AG09319 (cell line): ENCODE measurements at places on chromosomes 7 and 10.

DNA sequence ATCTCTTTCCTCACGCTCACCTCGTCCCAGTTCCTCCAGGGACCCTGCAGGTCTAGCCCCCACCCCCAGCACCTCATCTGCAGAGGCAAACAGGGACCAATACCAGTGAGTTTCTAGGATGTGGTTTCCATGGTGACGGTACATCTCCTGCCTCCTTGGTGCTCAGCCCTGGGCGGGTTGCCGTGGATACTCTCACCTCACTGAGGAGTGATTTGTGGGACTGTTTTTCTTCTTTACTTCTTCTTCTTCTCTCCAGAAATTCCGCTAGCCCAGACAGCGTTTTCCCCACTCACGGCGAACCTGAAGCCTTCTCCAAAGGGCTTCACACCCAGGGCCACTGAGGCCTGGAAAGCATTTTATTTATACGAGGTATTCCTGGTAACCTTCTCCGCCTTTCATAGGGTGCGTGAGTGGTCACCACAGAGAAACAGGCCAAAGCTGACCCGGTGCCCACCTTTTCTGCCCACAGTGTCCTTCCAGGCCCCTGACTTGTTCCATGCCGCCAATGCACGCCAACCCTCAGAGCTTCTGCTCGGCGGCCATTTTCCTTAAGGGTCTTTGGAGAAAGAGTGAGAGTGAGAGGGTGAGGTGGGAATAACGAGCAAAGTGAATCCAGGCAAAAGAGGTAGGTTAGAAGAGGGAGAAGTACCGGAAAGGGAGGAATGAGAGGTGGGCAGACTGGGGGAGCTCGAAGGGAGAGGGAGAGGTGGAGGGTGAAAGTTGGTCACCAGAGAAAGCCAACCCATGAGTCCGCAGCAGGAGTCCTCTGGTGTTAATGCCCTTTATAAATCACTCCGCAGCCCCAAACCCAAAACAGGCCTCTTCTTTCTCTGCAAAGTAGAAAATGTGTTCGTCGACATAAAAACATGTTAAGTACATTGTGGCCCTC lies 15.5 kb downstream of the FAM241B start:
- DNase-seq = no peak

DNA sequence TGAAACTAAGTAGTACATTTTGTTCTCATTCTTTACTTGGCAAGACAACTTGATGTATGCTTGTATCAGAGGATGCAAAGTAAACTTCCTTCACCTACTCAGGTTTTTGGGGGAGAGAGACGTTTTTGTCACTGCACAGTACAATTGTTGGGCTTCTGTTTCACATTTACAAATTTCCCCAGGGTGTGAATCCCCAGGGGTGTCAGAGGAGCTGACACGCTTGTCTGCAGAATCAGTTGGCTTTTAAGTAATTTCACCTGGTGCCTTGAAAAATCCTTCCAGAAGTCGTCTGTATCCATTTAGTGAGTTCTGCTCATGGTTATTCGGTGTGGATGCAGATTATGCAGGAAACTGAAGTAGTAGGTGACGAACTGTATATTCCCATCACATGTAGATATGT lies 1227.7 kb upstream of the CELF2 start:
- no peak for DNase-seq

DNA sequence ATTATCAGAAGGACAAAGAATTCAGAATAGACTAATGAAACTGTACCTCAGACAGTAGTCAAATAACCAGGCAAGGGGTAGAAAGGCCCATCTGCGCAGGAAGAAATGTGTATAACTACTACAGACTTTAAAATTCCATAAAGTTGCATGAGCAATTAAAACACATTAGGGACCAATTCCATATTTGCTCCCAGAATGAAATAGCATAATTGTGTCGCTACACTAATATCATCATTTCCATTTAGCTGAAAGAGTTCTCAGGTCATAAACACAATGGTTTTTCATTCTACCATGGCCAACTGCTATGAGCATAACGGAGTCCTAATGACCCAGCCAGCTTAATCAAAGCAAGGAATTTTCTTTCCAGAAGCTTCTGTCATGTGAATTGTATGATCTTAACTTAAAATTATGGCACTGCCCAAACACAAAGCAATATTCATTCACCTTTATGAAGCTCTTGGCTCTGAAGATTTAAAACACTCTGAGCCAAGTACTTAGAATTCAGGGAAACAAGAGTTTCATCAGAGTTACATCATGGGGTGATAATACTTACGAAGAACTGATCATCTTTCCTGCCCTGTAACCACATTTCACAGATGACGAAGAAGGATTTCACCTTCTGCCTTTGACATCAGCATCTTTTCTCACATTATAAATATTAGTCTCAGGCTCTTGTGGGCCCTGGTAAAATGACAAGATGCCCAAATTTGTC lies 98.1 kb upstream of the DOCK1 start:
- no peak for DNase-seq

- no peak for DNase-seq
These were observed 312.8 kb upstream of the NFE2L3 start for GRCh38 chr7:25839084-25839769.

- no peak for DNase-seq
These were observed 191.9 kb downstream of the MDFIC start for GRCh38 chr7:115113776-115114175.

- no peak for DNase-seq
These were observed 316.9 kb upstream of the LRRN3 start for GRCh38 chr7:110774071-110774470.

DNA sequence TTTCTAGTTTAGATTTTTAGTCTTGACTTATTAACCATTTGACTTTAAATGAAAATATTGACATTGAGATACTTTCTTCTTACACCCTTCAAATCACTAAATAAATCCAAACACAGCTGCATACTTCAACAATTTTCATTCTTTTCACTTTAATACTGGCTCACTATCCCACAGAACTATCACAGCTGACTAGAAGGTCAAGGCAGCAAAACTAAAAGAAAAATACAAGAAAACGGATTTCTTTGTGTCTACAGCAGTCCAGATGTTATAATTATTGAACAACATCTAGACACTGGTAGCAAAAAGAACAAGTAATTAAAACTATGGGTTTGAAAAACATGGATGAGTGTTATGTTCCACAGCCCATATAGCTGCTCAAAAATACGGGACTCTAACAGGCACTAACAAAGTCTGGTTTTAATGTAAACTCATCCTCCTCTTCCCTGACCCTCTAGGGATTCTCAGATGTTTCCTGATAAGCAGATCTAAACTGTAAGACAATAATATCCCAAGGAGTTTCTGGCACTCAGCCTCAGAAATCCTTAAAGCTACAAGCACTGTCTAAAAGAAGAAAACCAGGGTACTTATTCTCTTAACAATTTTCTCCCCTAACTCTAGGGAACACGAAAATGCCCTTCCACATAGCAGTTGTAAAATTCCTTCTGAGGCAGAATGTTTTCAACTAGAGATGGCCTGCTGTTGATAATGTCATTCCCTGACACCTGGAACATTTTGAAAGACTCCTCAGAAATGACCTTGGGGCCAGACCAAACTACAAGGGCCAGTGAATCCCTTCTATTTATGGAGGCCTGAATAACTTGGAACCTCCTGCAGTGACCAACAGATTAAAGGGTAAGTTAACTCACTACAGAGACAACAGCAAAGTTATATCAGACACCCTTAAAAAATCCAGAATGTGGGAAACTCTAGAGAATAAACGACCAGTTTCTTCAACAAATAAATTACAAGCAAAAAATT lies 12.8 kb downstream of the DNMBP start:
- no peak for DNase-seq

DNA sequence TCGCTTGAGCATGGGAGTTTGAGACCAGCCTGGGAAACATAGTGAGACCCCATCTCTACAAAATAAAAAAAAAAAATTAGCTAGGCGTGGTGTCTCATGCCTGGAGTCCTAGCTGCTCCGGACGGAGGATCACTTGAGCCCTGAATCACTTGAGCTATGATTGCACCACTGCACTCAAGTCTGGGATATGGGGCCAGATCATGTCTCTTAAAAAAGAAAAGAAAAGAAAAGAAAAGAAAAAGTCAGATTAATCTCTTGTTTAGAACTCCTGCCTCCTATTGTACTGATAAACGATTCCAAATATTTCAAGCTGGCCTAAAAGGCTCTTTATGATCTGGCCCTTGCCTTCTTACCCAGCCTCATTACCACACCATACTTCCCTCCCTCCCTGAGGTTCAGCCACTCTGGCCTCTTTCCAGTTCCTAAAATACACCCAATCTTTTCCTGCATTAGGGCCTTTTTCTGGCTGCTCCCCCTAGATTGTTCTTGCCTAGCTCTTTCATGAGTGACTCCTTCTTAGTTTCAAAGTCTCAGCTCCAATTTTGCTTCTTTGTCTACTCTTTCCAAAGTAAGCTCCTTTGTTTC lies 41.7 kb downstream of the VCL start:
- DNase-seq = no peak

GRCh38 chr10:30422151-30422695 lies 11.8 kb upstream of the MAP3K8 start:
- DNase-seq = no peak

GRCh38 chr7:66779669-66780409 lies 39.3 kb downstream of the RABGEF1 start:
- DNase-seq = no peak

DNA sequence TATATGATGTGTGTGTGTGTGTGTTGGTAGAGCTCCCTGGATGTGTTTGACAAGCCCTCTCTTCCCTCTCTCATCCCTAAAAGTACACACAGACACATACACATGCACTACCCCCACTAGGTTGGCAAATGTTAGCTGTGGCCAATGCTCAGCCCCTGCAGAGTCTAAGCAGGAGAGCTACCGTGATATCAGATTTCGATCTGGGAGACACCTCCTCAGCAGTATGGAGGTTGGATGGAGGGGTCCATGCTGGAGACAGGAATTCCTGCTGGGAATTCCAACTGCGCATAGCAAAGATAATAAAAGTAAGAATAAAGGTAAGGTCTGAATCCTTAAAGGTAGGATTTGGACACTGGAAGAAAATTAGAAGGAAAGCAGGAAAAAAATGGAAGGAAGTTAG lies 85.7 kb downstream of the C10orf90 start:
- no peak for DNase-seq

DNA sequence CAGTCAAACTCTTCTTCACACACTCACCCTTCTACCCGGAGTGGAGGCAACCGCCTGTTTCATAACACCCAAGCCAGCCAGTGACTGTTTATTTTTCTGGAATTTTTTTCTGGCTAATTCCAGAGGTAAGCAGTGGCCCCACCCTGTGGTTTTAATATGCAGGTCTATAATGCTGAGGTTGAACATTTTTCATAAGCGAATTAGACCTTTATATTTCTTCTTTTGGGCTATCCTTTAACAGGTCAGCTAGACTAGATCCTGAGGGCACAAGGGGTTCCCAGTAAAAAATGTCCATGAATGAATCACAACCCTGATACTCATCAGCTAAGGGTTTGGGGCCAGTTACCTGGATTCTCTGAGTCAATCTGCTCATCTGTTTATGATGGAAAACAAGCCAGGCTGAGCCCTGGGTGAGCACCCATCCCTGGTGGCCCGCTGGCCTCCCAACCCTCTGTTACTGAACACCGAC lies 76.2 kb downstream of the GRB10 start:
- DNase-seq = no peak

DNA sequence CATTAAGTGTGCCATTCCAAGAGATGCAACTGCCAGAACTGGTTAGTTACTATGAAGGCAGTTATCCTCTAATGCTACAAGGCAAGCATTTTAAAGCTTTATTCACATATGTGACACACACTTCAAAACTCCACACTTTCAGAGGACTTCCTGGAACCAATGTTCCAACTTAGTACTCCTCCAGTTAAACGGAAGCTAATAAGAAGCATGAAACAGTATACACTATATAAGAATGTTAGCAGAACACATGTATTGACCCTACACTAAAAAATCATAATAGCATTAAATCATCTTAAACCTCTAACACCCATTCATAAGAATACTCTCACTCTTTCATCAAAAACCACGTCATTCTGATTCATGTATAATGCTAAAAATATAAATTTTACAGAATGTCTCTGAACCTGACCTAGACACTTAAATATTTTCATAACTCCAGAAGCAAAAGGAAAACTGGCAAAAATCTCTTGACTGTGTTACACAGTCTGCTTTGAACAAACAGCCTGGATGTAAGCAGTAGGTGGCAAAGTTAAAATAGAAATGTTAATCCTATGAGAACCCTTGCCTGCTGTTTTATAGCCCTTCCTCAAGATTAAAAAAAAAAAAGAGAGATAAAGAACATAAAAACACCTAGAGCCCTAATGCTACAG lies 135.0 kb downstream of the SEMA3C start:
- DNase-seq = no peak

DNA sequence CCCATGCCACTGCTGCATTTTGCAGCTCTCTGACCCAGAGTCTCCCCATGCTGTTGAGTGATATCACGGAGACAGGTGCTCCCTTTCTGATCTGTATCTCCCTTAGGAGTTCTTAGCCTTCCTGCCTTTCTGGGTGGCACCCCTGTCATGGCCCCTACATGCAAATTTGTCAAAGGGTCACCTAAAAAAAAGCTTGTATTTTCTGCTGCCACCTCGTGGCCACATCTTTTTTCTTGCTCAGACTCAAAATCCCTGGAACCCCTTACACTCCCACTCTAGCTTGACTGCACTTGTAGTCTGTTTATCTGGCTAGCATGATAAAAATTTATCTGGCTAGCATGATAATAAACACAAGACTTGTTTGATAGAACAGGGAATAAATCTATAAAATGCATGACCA lies 809.1 kb downstream of the SORCS1 start:
- DNase-seq = no peak

DNA sequence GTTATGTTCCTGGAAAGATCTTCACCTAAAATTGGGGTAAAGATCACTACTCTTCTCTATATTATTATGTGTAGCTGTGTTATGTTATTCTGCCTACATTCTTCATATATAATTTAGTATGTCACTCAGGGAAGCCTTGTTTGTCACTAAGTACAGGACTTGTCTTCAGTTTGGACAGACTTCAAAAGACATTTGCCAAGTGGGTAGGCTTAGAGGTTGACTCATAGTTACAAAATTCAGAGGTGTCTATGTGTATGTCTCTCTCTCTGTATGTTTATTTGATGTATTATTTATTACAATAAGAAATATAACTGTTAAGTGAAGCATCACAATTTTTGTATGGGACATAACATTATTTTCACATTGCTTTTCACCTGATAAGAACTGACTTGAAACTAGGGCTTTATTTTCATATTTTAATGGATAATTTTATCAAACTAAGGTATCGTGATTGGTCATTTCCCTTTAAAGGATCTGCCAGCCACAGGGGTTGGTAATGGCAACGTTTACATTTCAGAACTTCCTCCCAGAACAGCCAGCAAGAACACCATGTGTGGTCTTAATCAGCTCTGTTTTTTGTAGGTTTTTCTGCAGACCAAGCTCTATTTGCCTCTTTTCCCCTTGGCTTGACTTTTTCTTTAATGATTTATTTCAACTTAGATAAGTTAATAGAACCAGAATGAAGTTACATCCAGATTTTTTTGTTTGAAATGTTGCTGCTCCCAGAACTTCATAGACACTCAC lies 262.1 kb upstream of the CACNA2D1 start:
- DNase-seq = no peak

DNA sequence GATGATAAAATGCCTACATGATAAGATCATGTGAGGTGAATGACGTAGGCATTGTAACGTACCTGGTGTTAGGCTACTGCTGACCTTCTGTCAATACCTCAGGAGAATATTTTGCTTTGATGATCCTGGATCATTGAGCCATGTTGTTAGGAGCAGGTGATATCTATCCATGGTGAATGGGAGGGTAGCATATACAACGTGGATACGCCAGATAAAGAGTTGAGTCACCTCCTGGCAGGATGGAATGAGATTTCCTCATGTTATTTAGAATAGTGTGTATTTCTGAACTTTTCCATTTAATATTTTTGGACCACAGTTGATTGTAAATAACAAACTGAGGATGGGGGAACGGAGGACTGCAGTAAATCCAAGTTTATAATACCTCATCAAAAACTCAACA lies 11.8 kb upstream of the CLDN12 start:
- no peak for DNase-seq

- DNase-seq = peak; percentile 84
These were observed 19.0 kb downstream of the STEAP1 start for GRCh38 chr7:90173127-90173844.
